ENCODE measurements at places on chromosomes 11 and 22.

GRCh38 chr11:129117595-129118350, 74.4 kb downstream of the ARHGAP32 start:
- DNase-seq, result peak; percentile 12

DNA sequence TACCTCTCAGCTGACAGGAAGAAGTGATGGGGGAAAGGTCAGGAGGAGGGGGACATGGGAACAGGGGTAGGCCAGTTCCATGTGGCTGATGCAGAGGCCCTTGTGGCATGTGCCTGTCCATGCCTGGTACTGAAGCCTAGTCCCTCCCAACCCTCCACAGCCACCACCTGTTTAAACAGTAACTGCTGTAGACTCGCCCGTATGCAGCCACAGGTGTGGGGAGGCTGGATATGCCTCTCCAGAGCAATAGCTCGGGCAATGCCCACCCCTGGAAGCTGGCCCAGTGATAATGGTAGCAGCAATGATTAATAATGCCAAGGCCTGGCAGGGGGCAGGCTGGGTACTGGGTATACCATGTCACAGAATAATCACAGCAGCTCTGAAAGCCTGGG, 2.3 kb downstream of the SMTN start:
- DNase-seq, result no peak

DNA sequence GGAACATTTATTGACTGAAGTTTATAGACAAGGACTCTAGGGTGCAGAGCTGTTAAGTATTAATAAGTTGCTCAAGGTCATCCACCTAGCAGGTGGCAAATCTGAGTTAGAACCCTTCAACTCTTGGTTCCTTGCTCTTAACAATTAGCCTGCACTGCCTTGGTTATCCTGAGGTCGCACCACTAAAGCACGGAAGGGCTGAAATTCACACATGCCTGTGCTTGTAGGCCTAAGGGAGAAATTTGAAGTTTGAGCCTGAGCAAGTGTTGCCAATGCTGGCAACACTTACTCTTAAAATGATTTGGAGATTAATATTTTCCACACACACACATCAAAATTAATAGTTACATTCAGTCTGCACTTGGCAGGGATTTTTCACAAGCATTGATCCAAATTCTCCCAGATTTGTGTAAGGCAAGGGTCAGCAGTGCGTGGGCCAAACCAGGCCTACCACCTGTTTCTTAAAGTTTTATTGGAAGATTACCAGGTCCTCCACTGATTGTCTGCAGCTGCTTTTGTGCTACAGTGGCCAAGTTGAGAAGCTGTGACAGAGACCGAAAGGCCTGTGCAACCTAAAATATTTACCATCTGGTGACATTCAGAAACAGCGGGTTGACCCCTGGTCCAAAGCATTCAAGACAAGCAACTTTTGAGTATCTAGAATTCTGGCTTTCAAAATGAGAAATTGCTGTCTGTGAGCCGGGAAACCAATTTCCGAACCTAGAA, 16.3 kb downstream of the APOL5 start:
- DNase-seq, result no peak

DNA sequence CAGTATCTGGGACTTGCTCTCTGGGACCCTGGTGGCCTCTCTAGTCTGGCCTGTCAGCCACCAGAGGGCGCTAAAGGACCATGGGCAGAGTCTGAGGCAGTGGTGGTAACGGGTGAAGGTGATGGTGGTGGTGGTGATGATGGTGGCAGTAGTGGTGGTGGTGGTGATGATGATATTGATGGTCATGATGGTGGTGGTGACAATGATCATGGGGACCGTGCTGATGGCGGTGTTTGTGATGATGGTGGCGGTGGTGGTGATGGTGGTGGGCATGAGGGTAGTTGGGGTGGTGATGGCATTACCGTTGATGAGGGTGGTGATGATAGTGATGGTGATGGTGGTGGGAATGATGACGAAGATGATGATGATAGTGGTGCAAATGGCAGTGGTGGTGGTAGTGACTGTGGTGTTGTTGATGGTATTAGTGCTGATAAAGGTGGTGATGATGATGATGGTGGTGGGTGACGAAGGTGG, 16.0 kb downstream of the TRPM5 start:
- peak; percentile 85 for DNase-seq

- DNase-seq, result no peak
Measured at GRCh38 chr11:100774859-100775258, 87.8 kb downstream of the ARHGAP42 start.
